ENCODE measurements at places on chromosomes 3 and 15. TPM values are rescaled to one million over a fixed set of nuclear protein-coding genes. Genes with fewer than 3 reads are reported as not detected.

- no peaks in the 10 kb centered on the region for H3K4me1 ChIP-seq
- H3K27ac ChIP-seq: no peak overlapping the region
- peaks cover 3% of the 10 kb centered on the region for H3K27me3 ChIP-seq
- DNase-seq: no peak
- no peak overlapping the region for H3K4me3 ChIP-seq
Observed at GRCh38 chr3:120506828-120507774, 56.3 kb upstream of the FSTL1 start.

Gene B3GALNT1
- total RNA-seq: 0.73 TPM

Gene CYB561D2
- total RNA-seq: 39.6 TPM

Gene CACNA2D3
- not detected for total RNA-seq

DNA sequence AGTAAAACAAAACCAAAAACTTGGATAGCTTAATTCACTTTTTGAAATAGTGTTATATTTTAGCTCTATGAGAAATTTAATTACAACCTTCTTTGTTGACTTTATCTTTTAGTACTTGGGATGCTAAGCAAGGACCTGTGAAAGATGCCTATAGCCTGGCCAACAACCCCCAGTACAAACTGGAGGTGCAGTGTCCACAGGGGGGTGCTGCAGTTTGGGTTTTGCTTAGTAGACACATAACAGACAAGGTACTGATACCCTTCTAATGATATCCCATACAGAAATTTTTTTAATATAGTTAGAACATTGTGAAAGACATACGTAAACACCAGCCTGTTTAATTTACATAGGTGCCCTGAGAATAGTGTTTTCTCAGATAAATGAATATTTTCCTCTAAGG, 35.3 kb downstream of the CAPN7 start:
- H3K36me3 ChIP-seq: peaks cover 52% of the 10 kb centered on the region
- no peak overlapping the region for H3K27ac ChIP-seq
- DNase-seq: peak; percentile 36
- H3K4me3 ChIP-seq: no peak overlapping the region

Measured in CD4-positive, alpha-beta memory T cell (primary cell).